GM12878 (cell line): ENCODE measurements at places on chromosomes 7 and 10. TPM values are rescaled to one million over a fixed set of nuclear protein-coding genes. Genes with fewer than 3 reads are reported as not detected.

Gene VWDE
- total RNA-seq = 0.74 and 1.5 TPM in 2 replicates

Gene HOXA5
- total RNA-seq = 0.13 TPM in 1 of 2 replicates, not detected in the other

Gene HGF
- 1.2 and 1.5 TPM in 2 replicates for total RNA-seq

Gene FGL2
- 1.2 and 1.7 TPM in 2 replicates for total RNA-seq

Gene RBM28
- 40.8 and 47.0 TPM in 2 replicates for total RNA-seq

Gene ZNF273
- 4.9 and 5.5 TPM in 2 replicates for total RNA-seq

Gene SH2B2
- 54.1 and 55.1 TPM in 2 replicates for total RNA-seq

Gene AGR3
- total RNA-seq = not detected in 2 replicates

Gene CARD11
- 70.0 and 72.0 TPM in 2 replicates for total RNA-seq

Gene LIPJ
- 0.11 TPM in 1 of 2 replicates, not detected in the other for total RNA-seq

Gene TDRD1
- not detected in 2 replicates for total RNA-seq

Gene MYO1G
- total RNA-seq = 224 and 232 TPM in 2 replicates

Gene TRIM56
- 33.8 and 37.5 TPM in 2 replicates for total RNA-seq

Gene AIFM2
- 20.4 and 20.5 TPM in 2 replicates for total RNA-seq

Gene HUS1
- 21.5 and 26.8 TPM in 2 replicates for total RNA-seq

Gene NUDT13
- 0.72 and 0.88 TPM in 2 replicates for total RNA-seq
